Stimulated activated CD4-positive, alpha-beta T cell treated with anti-CD3 and anti-CD28 coated beads, Interleukin-1b, Interleukin-23, amount 100 ng/mL, for 4 hours (primary cell): ENCODE measurements at places on chromosomes 3 and 15.

DNA sequence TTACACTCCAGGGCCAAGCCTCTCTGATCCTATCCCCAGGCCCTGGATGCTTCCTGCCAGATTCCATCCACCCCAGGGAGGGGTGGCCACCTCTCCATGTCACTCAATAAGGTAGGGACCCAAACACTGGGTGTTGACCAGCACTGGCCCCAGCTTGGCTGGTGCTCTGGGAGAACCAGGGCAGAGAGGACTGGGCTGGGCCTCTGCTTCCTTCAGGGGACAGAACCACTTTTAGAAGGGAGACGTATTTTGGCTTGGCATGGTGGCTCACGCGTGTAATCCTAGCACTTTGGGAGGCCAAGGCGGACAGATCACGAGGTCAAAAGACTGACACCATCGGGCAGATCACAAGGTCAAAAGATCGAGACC is 4.7 kb upstream of the CPLX3 start:
- no peak for DNase-seq

DNA sequence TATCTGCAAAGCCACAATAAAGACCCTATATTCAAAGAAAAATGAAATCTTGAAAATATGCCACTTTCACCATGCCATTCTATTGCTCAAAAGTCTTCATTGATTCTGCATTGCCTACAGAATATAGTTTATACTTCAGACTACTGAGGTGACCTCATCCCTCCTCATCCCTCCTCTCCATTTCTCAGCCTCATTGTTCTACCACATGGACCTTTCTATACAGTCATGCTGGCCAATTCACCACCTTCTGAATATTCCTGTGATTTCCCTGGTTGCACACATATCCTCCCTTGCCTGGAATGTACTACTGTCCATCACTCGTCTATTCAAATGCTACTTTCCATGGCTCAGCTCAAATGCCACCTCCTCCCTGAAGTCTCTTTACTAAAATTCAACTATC is 3.5 kb upstream of the COL8A1 start:
- no peak for DNase-seq

DNA sequence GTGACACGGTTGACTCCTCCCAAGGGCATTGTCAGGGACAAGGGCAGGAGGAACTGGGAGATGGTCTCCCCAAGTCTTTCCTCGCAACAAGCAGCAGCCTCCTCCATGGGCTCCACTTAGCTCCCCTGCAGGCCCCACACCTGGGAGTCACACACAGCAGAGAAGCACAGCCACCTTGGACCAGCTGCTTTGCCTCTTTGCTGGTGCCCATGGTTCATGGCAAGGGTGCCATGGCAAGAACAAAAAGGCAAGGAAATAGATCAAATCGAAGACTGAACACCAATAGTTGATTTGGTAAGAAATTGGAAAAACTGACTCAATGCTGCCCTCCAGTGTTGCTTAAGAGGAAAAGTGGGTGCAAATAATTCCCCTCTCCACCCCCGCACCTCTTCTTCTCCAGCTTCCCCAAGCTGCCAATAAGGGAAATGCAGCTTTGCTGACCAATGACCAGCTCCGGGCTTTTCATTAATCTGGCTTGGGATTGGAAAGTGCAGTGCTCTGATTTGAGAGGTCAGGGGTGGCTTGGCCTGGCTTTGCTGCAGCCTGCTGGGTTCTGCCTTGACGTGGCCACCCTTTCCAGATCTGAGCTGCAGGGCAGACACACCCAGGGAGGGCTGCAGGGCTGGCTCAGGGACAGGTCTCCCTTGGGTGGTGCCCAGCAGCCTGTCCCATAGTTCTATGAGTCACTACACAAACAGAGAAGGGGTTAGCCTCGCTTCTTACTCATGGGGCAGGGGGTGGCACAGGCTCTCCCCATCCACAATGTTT is 162.0 kb downstream of the KLF13 start:
- no peak for DNase-seq

DNA sequence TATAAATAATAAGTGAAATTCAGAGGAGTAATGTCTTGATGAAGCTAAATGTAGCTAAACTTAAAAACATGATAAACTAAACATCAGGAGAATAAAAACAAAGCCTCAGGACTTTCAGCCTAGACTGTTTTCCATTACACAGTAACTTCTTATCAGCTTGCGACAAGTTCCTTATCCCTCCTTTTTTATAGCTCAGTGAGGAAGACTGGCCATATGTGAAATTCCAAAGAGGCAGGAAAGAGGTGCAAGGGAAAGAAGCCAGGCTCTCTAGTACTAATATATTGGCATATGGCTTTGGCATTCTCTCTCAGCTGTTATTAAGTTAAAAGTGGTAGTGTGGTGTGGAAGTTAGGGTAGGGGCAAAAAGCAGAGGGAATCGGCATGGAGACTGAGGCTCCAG is 4.4 kb downstream of the COX17 start:
- no peak for DNase-seq

GRCh38 chr3:45029216-45029615 is 3.1 kb downstream of the CLEC3B start:
- no peak for DNase-seq

- no peak for DNase-seq
Measured at GRCh38 chr3:35757991-35758757, 118.8 kb downstream of the ARPP21 start.

DNA sequence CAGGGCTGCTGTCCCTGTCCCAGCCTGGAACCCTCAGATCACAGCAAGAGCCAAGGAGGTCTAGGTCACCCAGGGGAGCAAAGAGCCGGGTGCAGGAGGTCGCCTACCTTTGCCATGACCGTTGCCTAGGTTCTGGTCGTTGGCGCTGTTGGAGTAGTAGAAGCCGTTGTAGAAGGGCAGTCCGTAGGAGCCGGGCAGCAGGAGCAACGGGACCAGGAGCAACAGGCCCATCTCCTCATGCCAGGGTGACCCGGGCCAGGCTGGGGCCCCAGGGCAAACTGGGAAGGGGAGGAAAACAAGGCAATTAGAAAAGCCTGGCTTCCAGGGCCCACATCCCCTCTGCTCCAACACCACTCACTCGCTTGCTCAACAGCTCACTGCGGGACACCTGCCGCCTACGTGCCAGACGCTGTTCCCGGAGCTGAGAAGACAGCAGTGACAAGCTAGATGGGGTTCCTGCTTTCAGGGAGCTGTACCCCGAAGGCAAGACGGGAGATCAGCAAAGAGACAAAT is 8.2 kb downstream of the HAPLN3 start:
- DNase-seq = no peak

DNA sequence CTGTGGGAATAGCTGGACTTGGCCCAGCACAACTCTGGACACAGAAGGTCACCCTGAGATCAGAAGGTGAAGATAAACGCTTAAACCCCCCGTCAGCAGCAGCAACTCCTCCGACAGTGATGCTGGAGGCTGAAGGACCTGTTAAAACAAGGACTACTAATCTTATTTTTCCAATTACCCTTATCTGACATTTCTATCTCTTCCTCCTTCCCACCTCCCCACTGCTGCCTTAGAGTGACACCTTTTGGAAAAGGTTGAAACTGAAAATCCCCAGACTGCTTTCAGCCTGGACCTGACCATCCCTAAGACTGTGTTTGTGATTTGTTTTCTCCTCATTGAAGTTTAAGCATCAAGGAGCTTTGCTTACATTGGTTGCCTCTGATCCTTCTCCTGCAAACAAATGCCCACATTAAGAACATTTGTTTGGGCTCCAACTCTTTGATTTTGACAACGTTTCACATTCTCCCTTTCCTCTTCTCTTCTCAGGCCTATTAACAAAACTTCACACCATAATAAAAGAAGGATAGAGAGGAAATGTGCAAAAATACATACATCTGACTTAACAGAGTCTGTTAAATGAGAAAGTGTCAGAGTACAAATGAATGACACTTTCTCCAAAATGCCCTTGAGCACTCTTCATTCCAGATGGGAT is 410.6 kb upstream of the WNT5A start:
- DNase-seq = no peak

DNA sequence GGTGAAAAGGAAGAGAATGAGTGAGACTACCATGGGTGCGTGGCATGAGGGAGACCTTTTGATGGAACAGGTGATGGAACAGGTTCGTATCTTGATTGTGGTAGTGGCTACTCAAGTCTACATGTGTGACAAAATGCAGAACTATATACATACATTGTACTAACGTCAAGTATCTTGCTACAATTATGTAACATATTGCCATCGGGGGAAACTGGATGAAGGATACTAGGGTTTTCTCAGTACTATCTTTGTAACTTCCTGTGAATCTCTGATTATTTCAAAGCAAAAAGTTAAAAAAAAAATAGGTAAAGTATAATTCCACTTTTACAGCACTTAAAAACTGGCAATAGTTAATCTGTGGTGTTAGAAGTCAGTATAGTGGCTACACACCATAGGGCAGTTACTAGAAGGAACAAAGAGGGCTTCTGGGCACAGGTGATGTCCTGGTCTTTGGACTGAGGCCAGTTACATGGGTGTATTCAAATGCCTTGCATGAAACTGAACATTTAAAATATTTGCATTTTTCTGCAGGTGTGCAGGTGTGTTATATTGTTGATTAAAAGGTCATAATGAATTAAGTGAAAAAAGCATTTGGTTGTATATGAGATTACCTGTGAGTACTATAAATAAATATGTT is 61.4 kb downstream of the LRRK1 start:
- no peak for DNase-seq

GRCh38 chr3:123688241-123688747 is 103.4 kb upstream of the HACD2 start:
- no peak for DNase-seq

DNA sequence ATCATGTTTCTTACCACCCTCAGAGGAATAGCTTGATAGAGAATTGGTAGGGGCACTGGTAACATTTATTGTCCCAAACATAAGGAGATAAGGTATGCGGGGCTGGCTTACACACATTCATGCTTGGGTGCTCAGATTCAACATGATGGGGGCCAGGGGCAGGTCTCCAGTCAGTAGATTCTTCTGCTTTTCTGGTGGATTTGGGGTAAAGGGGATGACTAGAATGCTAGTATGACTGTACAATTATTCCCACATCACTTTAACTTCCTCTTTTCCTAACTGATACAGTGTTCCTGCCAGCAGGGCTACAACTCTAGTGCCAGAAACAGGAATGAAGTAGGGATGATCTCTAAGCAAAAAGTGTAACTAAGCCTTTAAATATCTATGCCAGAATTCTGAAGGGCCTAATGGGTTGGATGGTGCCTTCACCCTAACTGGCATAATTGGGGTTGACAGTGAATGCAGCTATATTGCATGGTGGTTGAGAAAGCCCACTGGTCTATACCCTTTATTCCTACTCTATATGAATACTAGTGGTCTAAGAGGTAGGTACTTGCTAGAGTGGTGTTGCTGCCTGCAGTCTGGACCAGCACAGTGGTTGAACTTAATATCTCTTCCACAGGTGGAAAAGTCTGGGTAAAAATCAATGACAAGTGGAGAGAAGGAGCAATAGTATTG is 117.4 kb downstream of the IL12A start:
- no peak for DNase-seq

DNA sequence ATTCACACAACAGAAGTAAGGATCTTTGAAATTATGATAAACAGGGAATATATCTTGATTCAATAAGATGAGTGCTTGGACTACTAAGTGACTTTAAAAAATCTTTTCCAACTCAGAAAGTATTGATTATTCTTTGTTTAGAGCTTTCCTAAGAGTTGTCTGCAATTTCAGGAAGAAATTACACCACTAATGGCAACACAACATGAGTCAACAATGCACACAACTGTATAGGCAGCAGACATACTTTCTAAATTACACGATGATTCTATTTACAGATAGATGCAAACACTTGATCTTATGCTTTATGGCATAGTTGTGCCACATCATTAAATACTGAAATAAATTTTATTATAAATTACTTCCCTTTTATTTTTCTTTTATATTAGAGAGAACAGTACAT is 4.4 kb downstream of the NAA50 start:
- DNase-seq = no peak

GRCh38 chr15:60840703-60841411 is 361.9 kb upstream of the ICE2 start:
- DNase-seq = peak; percentile 30

- DNase-seq = no peak
Measured at GRCh38 chr15:87671289-87671688, 585.2 kb downstream of the NTRK3 start.

GRCh38 chr3:56064684-56065083 is 403.6 kb downstream of the ERC2 start:
- no peak for DNase-seq

- no peak for DNase-seq
Measured at GRCh38 chr3:195558602-195559001, 15.5 kb upstream of the PPP1R2 start.

- DNase-seq = no peak
Measured at GRCh38 chr3:29335438-29335837, 54.6 kb downstream of the RBMS3 start.

DNA sequence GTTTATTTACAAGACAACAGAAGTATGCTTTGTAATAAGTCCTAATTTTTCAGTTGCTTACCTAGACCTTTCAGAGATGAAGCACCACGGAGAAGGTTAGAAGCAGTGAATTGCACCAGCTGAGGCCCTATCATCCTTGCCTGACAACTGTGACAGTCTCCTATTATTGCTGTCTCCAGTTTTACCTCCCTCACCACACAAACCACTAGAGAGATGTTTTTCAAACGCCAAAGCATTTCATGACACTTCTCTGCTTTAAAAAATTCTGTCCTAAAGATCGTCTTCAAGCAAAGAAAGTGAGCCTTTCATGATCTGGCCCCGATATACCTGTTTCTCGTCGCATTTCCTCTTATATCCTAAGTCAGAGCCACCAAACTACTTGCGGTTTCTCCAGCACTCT is 72.3 kb upstream of the TSPAN3 start:
- no peak for DNase-seq

- no peak for DNase-seq
Measured at GRCh38 chr3:194492001-194492400, 5.2 kb upstream of the ATP13A3 start.

DNA sequence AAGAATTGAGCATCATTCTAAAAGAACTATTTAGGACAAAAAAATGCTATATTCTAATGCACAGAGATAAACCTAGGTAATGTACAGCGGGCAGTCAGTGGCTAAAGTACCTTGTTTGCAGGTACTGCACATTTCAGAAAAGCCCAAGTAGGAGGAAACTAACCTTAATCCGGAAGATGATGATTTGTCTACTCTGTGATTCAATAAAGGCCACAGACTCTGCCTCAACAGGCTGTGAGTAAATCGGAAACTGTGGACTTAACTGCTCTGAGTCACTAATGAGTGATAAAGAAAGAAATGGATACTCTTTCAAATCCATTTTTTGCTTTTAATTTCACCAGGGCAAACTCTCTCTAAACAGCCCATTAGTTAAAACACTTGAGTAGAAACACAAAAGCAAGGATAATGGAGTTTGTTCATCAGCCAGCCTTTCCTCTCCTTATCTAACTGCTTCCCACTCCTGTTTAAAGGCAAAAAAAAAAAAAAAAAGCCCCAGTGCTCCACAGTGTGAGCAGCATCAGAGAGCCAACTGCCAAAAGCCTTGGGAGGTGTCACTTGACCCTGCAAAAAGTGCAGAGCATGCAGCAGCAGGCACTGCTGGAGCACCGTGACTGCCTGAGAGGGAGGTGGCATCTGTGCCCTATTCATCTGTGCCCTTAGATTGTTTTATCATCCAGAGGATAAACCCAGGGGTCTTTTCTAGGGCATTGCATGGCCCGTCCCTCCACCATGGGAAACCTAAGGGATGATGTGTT is 187.7 kb downstream of the SATB1 start:
- DNase-seq = no peak

GRCh38 chr15:46502667-46503066 is 867.8 kb downstream of the SQOR start:
- DNase-seq = no peak
